ENCODE measurements at places on chromosomes 5 and 9. TPM values are rescaled to one million over a fixed set of nuclear protein-coding genes. Genes with fewer than 3 reads are reported as not detected.
A peak's percentile ranks its signal among the peaks of the same experiment; 100 is the strongest.

DNA sequence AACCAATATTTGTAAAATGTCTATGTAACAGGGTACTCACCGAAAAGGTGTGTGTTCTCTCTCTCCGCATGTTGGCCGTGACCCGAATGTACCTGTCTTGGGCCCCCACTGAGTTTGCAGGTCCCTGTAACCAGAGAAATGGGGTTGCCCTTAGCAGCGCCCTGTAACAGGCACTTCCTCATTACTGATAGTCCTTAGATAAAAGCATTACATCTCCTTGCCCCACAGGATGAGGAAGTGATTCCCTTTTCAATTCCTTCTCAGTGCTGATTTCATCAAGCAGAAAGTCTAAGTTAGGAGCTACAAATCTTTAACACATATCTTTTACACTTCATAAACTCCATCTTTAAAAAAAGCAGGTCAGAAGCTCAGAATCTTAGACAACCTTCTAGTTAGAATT lies 15.2 kb upstream of the HMHB1 start:
- DNase-seq: no peak

Gene CDH10
- total RNA-seq: not detected

DNA sequence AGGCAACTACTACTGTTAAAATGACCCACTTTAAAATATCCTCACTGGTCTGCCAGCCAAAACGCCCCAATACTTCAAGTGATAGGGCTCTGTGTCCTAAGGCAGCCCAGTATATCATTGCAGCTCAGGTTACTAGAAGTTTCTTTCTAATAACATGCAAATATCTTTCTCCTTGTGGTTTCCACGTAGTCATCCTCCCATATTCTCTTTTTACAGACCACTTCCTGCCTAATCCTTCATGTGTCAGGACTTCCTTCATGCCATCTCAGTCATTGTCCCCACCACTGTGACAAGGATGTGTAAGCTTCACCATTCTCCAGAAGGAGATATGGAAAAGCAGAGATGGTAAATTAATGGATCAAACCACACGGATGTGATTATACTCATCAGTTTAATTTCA lies 813.7 kb downstream of the MAT2B start:
- no peak for DNase-seq

Gene ARHGEF37
- total RNA-seq: 15.8 TPM

DNA sequence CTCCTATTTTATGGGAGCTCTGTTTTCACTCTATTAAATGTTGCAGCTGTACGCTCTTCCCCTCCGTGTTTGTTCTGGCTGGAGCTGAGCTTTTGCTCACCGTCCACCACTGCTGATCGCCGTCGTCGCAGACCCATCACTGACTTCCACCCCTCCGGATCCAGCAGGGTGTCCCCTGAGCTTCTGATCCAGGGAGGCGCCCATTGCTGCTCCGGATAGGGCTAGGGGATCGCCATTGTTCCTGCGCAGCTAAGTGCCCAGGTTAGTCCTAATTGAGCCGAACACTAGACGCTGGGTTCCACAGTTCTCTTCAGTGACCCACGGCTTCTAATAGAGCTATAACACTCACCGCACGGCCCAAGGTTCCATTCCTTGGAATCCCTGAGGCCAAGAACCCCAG lies 96.2 kb upstream of the PRDM9 start:
- DNase-seq: no peak

- DNase-seq: no peak
Measured at GRCh38 chr5:141094481-141095262, at the start of gene PCDHB2. PCDHB2 (plus strand) TSS chr5:141094615; CDS start chr5:141094791, 176 bp downstream.

Gene SLC28A3
- total RNA-seq: 0.11 TPM

Gene GFPT2
- total RNA-seq: 12.9 TPM

Gene SIT1
- not detected for total RNA-seq

DNA sequence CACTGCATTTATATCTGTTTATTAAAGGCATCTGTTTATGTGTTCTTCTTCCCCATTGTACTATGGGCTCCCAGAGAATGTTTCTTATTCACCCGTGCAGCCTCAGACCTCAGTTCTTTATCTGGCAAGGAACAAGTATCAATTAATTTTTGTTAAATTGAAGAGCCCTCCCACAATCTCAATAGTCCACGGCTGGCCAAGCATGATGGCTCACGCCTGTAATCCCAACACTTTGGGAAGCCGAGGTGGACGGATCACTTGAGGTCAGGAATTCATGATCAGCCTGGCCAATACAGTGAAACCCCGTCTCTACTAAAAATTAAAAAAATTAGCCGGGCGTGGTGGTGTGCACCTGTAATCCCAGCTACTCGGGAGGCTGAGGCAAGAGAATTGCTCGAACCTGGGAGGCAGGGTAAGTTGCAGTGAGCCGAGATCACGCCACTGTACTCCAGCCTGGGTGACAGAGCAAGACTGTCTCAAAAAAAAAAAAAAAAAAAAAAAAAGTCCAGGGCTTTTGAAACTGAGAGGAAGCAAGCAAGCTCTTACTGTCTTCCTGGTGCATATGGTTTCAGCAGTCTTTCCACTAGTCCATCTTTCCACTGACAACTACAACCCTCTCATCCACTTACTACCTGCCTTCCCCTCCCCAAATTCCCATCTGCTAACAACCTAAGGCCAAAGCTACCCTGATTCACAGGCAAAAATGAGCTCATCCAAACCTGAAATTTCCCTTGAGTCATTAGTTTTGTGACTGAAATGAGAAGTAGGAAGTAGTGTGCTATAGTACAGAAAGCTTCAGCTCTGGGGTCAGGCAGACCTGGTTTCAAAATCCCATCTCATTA lies 2.3 kb upstream of the HK3 start:
- no peak for DNase-seq

Gene CCL21
- total RNA-seq: 30.1 TPM

Gene TAF1L
- not detected for total RNA-seq

Gene UBE2QL1
- total RNA-seq: 13.1 TPM

DNA sequence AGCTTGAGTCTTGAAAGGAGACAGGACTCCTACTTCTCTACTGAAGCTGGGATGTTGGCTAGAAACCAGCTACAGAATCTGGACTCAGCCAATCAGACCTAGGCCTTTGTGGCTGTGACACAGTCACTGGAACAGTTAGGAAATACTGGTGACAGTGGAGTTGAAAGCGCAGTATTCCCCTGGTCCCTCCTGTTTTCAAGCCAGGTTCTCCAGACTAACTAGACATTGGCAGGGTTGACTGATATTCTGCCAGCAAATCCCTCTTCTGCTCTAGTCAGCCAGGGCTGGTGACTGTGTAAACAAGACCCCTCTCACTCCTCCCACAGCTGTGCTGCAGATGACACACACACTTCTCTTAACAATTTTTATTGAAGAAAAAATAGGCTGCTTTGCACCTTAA lies 8.7 kb downstream of the SHROOM1 start:
- no peak for DNase-seq

- peak; percentile 79 for DNase-seq
Measured at GRCh38 chr9:89756891-89757537, 152.2 kb downstream of the GADD45G start.

DNA sequence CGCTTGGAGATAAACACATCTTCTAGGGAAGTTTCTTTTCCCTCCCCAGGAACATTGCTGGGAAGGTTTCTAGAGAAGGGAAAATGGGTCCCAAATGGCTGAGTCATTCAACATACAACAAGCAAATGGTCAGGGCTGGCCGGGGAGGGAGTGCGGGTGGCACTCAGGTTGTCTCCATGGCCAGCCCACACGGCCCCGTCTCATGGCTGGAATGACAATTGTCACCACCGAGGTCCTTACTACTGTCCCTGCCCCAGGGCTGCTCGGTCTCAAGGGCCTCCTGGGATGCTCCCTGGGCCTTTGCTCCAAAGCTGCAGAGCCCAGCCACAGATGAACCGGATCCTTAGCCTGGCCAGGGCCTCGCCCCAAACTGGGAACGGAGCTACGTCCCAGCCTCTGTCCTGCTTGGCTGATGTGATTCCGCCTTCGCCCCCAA lies 121.9 kb downstream of the FGF18 start:
- DNase-seq: no peak

- DNase-seq: no peak
Measured at GRCh38 chr9:19976226-19976625, 187.4 kb upstream of the SLC24A2 start.

DNA sequence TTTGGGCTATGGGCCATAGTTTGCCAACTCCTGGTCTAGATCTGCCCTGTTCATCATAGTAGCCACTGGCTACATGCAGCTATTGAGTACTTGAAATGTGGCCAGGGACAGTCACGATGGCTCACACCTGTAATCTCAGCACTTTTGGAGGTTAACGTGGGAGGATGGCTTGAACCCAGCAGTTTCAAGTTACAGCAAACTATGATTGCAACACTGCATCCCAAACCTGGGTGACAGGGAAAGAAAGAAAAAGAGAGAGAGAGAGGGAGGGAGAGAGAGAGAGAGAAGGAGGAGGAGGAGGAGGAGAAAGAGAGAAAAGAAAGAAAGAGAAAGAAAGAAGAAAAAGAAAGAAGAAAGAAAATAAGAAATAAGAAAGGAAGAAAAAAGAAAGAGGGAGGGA lies 5.1 kb upstream of the GMCL2 start:
- DNase-seq: no peak

Gene SLC36A3
- not detected for total RNA-seq

- no peak for DNase-seq
Measured at GRCh38 chr5:132438917-132439316, 51.7 kb downstream of the IRF1 start.

- no peak for DNase-seq
Measured at GRCh38 chr5:152592416-152592815, 187.3 kb upstream of the NMUR2 start.

Gene CCDC171
- 2.5 TPM for total RNA-seq

- DNase-seq: no peak
Measured at GRCh38 chr9:80175286-80176150, 603.8 kb downstream of the TLE4 start.

Gene AKNA
- total RNA-seq: 4.5 TPM

GRCh38 chr5:94849324-94849723 lies 230.9 kb downstream of the SLF1 start:
- DNase-seq: no peak

GRCh38 chr9:13555989-13556500 lies 276.6 kb upstream of the MPDZ start:
- no peak for DNase-seq

Gene LCN1
- not detected for total RNA-seq

GRCh38 chr9:14893280-14893679 lies 16.9 kb downstream of the FREM1 start:
- DNase-seq: no peak

DNA sequence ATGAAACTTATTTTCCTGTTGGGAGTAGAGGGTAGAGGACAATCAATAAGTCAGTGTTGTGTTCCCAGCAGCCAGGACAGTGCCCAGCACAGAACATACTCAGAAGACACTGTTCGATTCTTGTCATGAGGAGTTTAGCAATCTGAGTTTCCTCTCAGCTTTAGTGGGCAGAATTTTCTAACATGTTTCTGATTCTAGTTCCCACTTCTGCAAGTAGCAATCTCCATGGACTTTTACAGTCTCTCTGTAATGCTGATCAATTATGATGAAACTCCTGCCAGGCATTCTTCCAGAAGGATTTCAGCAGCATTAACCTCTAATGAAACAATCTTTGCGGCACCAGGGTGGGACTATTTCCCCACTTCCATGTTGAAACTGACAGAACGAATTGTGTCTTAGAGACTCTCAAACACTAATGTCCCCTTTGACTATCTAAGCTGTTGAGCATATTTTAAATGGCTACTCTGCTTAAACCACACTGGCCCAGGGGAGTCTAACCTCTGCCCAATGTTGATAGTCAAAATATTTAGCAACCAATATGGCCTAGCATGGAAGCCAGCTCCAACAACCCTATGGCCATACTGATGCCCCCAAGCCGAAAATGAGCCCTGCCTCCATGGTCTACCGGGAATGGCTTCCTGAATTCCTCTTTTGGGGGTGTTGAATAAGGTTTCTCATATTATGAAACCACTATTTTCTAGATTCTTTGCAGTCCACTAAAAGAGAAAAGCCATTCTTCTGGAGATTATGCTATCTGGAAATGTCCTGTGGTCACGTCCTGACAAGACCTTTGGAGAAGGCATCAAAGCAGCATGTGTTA lies 484.3 kb downstream of the BNC2 start:
- no peak for DNase-seq

Gene SPARC
- total RNA-seq: 539 TPM

DNA sequence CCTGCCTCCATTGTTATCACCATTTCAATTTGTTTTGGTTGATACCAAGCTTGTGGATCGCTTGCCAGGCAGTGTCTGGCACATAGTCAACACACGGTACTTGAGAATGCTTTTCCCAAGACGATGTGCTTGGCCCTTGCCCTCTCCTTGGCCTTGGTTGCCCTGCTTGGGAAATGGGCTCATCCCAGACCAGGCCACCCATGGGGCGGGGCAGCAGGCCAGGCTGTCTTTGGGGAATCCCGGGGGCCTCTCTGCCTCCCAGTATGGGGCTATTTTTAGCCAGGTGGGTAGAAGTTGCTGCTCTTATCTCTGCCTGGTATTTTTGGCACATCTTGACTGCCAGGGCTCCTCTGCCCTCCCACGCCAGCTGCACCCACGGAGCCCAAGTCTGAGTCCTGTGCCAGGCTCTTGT lies 49.9 kb downstream of the LMX1B start:
- no peak for DNase-seq

DNA sequence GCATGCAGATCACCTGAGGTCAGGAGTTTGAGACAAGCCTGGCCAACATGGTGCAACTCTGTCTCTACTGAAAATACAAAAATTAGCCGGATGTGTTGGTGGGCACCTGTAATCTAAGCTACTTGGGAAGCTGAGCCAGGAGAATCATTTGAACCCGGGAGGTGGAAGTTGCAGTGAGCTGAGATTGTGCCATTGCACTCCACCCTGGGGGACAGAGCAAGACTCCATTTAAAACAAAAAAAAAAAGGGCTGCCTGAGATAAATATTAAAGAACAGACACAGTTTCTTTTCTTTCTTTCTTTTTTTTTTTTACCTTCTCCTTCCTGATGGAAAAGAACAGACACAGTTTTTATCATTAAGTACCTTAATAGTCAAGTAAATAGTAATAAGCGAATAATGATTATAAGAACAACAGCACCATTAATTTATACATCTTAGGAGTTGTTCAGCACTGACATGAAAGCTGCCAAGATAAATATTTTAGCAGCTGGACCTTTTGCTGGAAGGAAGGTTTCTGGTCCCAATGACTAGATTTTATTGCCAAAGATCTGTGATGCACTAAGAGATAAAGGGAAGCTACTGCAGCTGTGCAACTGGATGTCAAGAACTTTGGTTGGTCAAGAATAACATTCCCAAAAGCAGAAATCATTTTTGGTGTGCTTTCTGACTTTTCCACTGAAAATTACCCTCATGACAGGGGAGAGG lies 7.0 kb downstream of the CENPP start:
- no peak for DNase-seq

GRCh38 chr5:127410959-127411358 lies 106.5 kb upstream of the PRRC1 start:
- no peak for DNase-seq

Gene PCDHA10
- total RNA-seq: 0.30 TPM

Measured in cardiac septum (tissue), 1 donor.